ENCODE measurements at places on chromosomes 5 and 9. TPM values are rescaled to one million over a fixed set of nuclear protein-coding genes. Genes with fewer than 3 reads are reported as not detected.

The TMEM215 gene
- total RNA-seq: not detected

DNA sequence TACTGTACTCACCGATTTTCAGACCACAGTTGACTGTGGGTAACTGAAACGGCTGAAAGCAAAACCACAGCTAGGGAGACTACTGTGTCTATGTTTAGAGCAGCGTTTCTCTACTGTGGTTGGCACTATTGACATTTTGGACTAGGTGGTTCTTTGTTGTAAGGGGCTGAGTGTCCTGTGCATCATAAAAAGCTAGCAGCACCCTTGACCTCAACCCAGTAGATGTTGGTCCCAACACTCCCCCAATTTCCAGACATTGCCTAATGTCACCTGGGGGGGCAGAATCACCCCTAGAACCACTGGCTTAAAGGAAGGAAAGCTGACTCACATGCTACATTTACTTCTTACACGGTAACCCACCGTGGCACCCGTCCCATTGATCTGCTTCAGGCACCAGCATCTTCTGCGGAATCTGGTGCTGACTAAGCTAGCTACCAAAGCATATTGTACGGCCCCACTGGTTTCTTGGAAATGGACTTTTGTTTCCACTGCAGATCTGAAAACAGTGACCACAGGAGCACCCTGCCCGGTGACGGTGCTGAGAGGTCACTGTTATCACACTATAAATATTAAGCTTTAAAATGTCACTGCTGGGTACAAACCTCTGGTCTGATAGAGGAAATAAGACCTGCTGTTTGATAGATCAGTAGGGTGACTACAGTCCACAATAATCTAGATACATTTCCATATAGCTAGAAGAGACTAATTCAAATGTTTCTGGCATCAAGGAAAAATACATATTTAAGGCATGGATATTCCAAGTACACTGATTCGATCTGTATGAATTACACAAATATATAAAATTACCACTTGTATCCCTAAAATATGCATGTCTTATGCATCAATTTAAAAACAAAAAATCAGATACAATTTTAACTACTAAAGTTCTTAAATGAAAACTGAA is 151.4 kb downstream of the HSD17B3 start:
- DNase-seq: no peak

GRCh38 chr5:18159331-18159730 is 525.1 kb downstream of the TAF11L14 start:
- no peak for DNase-seq

DNA sequence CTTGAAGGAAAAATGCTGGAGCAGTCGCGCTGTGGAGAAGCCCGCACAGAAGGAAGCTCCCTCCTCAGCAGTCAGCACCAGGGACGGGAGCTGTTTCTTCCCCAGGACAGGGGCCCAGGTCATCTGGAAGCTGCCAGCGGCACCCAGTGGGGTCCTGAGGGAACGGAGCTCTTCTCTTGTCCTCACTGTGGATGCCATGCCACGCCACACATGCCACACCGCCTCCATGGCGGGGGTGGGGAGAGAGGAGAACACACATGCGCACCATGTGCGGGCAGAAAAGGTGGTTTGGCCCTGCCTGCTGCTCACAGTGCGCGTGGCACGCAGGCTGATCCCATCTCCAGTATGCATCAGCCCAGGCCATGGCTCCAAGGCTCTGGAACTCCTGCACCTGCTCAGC is 41.7 kb upstream of the ZNF354B start:
- DNase-seq: no peak

GRCh38 chr5:103867857-103868598 is 305.4 kb upstream of the NUDT12 start:
- no peak for DNase-seq

DNA sequence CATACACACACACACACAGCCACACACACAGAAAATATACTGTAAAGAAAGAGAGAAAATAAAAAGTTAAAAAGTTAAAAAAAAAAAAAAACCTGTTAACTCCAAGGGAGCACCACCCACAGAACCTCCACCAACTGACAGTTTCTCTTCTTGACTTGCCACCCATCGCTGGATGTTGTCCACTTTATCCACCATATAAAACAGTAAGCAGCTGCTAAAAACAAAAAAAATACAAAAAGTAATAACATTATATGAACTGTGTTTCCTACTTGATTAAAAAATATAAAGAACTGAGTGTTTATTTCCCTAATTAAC is 1.2 kb downstream of the PURA start:
- DNase-seq: no peak

DNA sequence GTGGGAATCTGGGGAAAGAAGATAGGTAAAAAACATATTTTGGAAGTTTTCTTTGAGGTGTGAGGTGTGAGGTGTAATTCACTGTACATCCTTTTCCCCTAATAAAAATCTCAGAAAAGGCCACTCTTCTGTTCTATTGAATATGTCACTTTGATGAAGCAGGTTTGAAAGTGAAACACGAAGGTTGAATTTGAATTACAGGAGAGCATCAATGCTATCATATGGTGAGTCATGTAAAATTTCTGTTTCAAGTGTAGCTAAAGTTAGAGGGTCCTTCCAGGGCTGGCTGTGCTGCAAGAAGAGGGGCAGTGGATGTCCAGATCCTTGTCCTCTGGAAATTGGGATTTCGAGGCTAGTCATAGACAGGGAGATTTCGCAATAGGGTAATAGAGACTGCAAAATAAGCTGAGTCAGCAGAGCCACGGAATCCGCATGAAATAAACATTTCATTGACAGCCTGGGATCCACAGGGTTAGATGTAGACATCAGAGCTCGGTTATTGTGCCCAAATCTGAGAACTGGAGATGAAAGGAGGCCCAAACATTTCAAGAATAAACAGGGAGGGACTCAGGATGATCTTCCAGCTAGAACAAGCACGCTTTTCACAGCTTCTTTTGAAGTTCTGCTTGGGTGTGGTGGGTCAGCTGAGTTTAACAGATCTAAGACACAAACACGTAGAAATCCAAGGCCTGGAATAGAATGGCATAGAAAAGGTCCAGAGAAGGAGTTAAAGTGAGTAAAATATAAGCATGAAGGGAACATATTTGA is 194.4 kb upstream of the CDKN2B start:
- DNase-seq: no peak

DNA sequence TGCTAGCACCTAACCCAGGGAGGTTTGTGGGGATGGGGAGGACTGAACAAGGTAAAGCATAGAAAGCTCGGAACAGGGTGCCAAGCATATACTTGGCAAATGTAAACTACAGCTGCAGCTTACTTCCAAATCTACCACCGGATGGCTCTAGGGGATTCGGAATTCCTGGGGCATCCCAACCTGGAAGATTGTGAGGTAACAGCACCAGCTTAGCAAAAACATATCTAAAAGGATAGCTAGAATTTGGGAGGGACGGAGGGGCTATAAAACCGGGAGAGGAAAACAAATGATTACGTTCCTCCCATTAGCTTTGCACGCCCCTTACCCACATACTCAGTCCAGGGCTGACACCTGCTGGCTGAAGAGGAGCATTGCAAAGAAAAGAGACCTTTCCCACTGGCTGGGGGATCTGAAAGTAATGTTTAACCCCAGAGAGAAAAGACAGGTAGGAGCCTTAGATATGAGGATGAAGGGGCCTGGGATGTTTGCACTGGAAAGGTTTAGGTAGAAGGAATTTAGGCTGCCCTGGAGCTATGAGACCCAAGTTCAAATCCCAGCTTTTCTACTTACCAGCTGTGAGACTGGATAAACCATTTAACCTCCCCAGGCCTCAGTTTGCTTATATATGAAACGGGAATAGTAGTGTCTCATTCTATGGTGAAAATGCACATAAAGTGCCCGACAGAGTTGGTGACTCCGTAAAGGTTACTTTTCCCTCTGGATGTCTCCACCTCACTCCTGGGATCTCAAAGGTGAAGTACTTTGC is 73.6 kb downstream of the FAM114A2 start:
- DNase-seq: peak; percentile 73

- DNase-seq: peak; percentile 19
Observed at GRCh38 chr5:168874713-168875380, 295.7 kb upstream of the PANK3 start.

Data from Calu3 (cell line).